ENCODE measurements at places on chromosomes 11 and 22.
A peak's percentile ranks its signal among the peaks of the same experiment; 100 is the strongest.

DNA sequence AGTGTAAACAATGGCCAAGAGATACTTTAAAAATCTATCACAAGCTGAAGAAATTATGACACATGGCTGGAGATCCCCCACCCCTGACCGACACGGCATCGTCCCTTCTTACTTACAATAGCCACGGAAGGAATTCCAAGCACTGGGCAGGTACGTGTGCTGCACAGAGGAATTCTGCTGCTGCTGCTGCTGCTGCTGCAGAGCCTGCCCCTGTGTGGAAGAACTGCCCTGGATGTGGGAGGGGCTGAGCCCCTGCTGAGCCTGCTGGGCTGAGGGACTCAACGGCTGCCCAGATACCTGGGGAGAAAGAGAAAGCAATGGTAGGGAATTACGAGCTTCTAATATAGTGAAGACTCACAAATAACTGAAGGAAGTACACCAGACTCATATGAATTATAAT, 15.0 kb upstream of the NFRKB start:
- no peak for DNase-seq

- peak; percentile 51 for DNase-seq
These were observed 496.4 kb downstream of the BUD13 start for GRCh38 chr11:116276051-116277044.

DNA sequence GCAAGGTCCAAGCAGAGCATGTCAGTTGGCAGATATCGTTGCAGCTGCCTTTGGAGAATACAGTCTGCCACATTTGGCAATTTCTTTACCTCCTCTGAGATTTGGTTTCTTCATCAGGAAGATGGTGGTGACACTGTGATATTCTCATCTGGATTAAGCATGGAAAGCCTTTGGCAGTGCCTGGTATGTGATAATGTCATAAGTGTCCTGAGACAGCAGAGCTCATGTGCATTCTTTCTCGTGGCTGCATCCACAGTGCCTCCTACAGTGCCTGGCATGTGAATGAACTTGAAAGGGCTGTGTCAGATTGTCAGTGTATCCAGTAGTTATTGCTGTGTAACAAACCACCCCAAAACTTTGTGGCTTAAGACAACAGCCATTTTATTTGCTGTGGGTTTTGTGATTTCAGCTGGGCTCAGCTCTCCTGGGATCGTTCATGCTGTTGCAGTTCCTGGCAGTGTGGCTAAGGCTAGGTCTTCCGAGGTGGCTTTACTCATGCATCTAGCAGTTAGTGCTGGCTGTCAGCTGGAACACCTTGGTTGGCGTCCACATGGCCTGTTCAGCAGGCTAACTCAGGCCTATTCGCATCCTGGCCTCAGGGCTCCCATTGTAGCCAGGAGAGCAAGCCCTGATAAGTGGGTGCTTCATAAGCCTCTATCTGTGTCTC, 35.7 kb upstream of the MICAL2 start:
- no peak for DNase-seq

- DNase-seq, result no peak
These were observed 1.9 kb downstream of the KCNJ5 start for GRCh38 chr11:128892866-128893565.

GRCh38 chr22:44147008-44147645, 33.6 kb upstream of the PARVG start:
- no peak for DNase-seq
